ENCODE measurements at places on chromosomes 7 and 10. TPM values are rescaled to one million over a fixed set of nuclear protein-coding genes. Genes with fewer than 3 reads are reported as not detected.
A peak's percentile ranks its signal among the peaks of the same experiment; 100 is the strongest.

DNA sequence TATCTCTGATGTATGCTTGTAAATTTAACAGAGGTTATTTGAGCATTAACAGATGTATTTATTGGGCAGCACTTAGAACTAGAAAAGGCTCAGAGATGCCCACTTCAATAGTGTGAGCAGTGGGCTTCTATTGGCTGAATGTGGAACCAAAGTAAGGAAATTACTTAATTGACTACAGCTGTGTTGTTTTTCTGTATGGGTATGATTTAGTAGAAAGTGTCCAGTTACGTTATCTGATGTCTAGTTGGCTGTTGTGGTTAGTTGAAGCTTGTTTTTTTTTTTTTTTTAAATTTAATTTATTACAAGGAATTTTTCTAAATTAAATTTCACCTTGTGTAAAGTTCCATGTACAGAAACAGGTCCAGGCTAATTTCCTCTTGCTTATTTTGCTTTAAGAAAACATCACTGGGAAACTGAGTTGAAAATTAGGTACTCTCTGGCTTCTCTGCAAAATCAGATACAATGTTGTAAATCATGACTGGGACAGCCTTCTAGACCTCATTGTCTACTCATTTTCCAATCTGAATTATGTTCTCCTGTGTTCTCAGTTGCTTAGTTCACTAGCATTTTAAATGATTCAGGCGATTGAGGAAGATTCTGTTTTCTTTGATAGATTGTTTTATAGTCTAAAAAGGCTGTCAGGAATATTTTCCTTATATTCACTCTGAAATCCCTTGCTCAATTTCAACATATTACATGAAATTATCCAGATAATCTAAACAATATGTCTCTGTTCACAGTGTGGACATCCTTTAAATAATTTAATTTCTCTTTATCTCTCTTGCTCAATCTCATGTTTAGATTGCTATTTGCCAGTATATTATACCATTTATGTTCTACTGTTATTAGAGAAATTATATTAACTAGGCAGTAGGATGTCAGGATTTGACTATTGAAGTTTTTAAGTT, 53.0 kb downstream of the PHF14 start:
- DNase-seq, result no peak

The GRB10 gene
- total RNA-seq, result 32.2 TPM

The EMX2 gene
- not detected for total RNA-seq

DNA sequence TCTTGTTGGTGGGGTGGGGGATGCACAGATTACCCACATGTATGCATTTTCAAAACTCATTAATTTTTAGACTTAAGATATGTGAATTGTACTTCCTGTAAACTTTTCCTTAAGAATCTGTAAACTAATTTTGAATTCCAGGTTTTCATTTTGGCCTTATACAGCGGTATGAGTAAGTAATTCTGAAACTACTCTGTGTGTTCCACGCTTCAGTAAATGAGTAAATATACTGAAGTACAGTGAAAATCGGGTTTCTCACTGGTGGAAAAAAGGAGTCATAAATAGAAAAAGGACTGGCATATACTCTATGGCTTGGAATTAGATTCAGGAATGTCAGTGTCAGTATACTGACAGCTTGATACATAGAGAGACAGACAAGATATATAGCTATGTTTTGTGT, 72.8 kb downstream of the CTTNBP2 start:
- DNase-seq, result no peak

The CLIP2 gene
- 6.6 TPM for total RNA-seq

DNA sequence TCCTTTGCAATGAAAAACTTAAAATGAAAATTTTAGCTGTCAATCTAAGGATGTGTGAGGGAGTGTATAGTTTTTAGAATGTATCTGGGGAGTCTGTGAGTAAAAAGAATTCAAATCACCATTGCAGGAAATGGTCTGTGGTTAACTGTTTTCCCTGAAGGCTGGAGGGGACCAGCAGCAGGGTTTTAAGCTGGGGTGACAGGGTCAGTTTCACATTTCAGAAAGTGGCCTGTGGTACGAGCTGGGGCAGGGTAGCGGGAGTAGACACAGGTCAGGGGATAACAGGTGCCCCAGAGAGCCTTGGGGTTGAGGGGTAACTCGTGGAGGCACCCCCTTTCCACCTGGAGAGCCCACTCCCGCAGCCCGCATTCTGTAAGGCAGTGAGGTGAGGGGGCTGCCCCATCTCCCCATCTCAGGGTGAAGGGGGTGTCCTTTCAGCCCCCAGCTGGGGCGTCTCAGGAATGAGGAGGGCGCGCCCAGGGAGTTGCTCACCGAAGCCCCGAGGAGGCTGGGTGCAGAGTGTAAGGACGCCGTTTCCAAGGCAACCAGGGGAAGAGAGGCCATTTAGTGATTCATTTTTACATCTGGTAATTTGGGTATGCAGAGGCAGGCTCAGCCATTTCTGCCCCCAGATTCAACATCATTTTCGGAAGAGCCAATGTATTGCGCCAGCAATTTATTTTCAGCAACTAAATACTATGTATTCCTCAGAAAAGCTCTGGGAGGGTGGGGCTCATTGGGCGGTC, 168.9 kb downstream of the SLIT1 start:
- no peak for DNase-seq

DNA sequence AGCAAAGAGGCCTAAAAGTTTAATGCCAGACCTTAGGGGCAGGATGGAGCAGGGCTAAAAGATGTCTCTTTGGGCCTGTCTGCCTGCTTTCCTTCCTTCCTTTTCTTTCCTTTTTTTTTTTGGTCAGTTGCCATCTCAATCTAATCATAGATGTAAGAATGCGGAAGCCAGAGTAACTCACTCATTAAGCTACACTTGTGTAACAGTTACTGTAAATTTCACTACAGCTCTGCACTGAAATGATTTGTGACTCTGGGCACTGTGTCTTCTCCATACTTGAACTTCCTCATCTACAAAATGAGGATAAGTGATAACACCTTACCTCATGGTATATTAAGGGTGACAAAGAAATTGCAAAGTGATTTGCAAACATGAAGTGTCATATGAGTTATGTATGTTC, 75.5 kb upstream of the AGK start:
- DNase-seq, result no peak

- no peak for DNase-seq
Measured at GRCh38 chr7:97022491-97023306, 1.9 kb downstream of the DLX5 start.

GRCh38 chr10:58952747-58953466, 223.5 kb upstream of the PHYHIPL start:
- DNase-seq, result no peak

DNA sequence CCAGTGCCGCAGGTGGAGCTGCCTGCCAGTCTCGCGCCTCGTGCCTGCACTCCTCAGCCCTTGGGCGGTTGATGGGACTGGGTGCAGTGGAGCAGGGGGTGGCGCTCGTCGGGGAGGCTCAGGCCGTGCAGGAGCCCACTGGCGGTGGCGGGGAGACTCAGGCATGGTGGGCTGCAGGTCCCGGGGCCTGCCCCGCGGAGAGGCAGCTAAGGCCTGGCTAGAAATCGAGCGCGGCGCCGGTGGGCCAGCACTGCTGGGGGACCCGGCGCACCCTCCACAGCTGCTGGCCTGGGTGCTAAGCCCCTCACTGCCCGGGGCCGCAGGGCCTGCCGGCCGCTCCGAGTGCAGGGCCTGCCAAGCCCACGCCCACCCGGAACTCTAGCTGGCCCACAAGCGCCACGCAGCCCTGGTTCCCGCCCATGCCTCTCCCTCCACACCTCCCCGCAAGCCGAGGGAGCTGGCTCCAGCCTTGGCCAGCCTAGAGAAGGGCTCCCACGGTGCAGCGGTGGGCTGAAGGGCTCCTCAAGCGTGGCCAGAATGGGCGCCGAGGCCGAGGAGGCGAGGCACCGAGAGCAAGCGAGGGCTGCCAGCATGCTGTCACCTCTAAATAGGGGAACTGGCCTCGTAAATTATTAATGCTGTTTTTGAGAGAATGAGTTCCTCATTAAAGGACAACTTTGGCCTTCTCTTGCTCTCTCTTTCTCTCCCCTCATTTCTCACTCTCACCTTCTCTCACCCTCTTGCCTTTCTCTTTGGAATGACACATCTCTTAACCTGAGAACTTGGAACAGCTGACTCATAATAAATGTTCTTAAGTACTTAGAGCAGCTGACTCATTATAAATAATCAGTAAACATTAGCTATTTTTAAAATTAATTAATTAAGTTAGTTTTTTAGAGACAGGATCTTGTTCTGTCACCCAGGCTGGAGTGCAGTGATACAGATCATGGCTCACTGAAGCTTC, 4.9 kb downstream of the ACADSB start:
- DNase-seq, result no peak

The PRF1 gene
- total RNA-seq, result 2.2 TPM

- peak; percentile 86 for DNase-seq
Measured at GRCh38 chr7:149773446-149774236, at the start of gene ZNF467. Gene ZNF467 (minus strand): TSS chr7:149773588. CDS start chr7:149771032, 2,556 bp downstream.

The GPRIN2 gene
- total RNA-seq, result not detected

- DNase-seq, result no peak
Measured at GRCh38 chr10:126738001-126738400, 67.5 kb upstream of the C10orf90 start.

The HMX2 gene
- total RNA-seq, result not detected

- no peak for DNase-seq
Measured at GRCh38 chr10:36114913-36115312, 472.8 kb upstream of the FZD8 start.

DNA sequence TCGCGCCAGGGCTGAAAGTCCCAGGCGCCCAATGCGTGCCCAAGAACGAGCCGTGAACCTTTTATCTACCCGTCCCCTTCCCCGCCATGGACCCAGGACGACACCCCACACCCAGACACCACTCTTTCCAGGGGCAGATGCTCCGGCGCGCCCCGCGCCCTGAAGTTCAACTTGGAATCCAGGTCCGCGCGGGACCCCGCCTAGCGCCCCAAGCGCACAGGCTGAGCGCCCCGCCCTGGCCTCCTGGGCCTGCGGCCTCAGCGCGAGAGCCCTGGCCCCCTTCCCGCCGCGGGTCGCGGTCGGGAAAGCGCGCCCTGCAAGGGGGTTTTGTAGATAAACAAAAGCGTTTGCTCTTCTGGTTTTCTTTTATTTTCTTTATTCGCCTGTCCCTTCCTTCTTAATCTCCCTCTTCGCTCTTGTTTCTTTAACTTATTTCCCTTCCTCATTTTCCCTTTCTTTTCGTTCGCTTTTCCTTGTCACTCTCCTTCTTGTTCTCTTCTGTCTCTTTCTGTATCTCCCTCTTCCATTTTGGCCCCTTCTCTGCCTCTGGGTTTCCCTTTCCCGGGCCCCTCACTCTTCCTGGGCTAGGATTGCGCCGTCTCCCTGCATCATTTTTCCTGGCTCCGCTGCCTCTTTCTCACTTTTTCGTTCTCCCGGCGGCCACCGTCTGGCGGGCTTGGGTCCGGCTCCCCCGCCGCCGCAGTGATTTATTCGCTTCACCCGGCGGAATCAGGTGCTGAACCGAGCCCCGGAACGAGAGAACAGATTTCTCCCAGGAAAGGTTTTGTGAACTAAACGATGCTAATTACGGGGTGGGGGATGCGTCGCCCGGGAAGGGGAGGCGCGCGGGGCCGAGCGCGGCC, 15.3 kb upstream of the PAX2 start:
- DNase-seq, result no peak

The EDRF1 gene
- 10.1 TPM for total RNA-seq

GRCh38 chr7:15885678-15886077, 199.2 kb upstream of the MEOX2 start:
- no peak for DNase-seq

DNA sequence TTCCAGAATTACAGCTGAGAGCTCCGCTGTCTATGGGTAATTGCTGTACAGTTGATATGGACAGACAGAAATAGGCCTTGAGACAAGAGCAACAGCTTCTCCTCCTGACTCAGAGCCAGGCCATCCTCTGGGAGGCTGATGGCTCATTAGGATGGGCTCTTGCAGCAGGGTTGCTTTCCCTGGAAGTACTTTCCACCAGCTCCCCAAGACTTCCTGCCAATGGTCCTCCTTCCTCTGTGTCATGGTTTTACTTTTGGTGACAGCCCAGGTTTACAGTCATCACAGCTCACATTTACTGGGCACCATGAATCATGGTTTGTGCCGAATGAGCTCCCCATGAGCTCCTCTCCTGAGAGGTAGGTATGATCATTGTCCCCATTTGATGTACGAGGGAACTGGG, 131.8 kb downstream of the HECW1 start:
- no peak for DNase-seq

DNA sequence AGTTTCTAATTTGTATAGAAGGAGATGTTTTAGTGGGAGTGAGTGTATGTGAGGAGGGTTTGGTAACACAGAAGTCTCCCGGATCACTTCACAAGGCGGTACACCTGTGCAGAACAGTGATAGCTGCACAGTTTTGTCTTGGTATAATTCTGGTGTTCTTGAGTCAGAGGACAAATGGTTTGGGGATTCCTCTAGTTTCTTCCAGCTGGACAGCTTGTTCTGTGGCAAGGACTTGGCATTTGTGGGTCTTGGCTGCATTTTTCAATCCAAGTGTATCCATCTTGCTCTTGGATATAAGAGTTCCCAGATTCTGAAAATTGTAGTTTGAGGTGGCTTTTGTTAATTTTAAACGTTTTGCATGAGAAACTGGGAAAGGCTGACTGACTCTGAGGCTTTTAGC, 135.7 kb downstream of the AHR start:
- DNase-seq, result no peak

The PON2 gene
- 38.9 TPM for total RNA-seq

- no peak for DNase-seq
Measured at GRCh38 chr10:31071232-31072005, 39.8 kb upstream of the ZNF438 start.
